ENCODE measurements at places on chromosomes 12 and 14.
A peak's percentile ranks its signal among the peaks of the same experiment; 100 is the strongest.

DNA sequence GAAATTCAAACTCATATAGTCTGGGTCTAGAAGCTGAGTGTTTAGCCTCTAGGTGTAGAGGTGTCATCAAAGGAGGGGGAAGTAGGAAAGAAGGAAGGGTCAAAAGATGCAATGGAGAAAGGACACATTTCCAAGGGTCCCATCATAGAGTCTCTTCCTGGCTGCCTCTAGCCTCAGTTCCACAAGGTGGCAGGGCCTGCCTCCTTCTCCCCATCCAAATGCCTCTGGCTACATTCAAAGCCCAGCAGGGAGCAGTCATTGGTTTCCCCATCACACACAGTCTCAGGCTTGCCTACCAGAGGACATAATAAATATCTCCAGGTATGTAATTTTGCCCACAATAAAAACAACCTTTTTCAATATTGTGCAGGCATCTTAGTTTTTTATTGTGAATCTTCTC, 2.1 kb upstream of the CCT2 start:
- DNase-seq, result no peak

- no peak for DNase-seq
These were observed 13.8 kb downstream of the MTHFD1 start for GRCh38 chr14:64401949-64402348.

GRCh38 chr12:2334689-2335088, 281.9 kb downstream of the CACNA1C start:
- no peak for DNase-seq

DNA sequence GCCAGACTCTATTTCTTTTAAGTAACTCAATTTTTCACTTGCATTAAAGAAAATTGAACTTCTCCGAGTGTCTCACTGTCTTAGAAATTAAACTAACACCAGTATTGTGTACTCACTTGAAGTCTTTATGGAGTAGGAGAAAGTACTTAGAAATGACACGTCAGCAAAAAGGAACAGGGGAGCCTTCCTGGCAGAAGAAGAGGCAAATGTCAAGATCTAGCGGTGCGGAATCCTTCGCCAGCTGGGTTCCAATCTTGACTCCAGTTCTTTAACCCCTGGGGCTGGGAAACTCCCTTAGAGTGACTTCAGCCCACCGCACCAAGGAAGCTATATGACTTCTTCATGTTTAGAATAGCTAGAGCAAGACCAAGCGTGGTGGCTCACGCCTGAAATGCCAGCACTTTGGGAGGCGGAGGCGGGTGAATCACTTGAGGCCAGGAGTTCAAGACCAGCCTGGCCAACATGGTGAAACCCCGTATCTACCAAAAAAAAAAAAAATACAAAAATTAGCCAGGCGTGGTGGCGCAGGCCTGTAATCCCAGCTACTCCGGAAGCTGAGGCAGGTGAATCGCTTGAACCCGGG, 34.4 kb downstream of the WBP11 start:
- DNase-seq, result no peak

DNA sequence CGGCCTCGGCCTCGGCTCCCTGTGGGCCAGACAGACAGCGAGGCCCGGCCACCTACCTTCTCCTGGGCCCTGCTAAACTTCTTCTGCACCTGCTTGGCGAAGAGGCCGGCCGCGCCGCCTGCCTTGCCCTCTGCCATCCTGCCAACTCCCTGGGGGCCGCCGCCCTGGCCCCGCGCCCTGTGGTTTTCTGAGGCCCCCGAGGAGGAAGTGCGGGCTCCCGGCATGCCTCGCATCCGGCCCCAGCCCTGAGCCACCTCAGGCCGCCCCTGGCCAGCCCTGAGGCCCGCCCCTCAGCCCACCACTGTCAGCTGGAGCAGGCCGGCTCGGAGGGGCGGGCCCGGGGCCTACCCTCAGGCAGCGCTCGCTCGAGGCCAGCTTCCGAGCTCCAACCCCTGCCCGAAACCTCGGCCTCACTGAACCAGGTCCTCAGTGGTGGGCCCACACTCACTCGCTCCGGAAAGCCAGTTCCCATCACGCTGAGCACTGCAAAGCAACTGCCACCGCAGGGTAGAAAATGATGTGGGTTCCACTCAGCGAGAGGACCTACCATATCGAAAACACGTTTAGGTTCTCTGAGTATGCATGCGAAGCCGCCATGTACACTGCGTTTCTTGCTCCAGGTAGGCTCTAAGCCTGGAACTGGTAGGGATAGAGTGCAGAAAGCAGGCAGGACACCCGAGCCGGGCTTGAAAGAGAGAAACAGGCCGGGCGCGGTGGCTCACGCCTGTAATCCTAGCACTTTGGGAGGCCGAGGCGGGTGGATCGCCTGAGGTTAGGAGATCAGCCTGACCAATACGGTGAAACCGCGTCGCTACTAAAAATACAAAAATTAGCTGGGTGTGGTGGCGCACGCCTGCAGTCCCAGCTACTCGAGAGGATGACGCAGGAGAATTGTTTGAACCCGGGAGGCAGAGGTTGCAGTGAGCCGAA, at the start of gene BIN2:
Gene BIN2, minus strand, starts transcription at position 209 of the 930 bp plus-strand sequence. Its CDS starts 72 bp downstream, at position 137.
- DNase-seq, result no peak

GRCh38 chr12:67193704-67194103, 75.5 kb upstream of the CAND1 start:
- no peak for DNase-seq

DNA sequence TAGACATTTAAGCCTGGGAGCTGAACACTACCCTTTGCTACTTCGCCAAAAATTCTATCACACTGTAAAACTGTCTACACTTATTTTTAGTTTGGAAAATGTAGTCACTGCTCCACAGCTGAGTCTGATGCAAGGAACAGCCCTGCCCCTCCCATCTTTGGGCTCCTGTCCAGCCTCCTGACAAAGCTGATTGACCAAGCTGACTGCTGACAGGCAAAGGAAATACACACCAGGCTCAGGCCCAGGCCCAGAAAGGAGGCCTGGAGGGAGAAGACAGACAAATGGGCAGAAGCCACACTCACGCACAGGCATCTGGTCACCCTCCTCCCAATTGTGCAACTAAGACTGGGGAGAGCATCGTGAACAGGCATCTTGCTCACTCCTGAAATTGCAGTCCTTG, 55.3 kb downstream of the ISCA2 start:
- DNase-seq, result no peak

GRCh38 chr12:26878661-26879119, 45.7 kb upstream of the ITPR2 start:
- peak; percentile 37 for DNase-seq

DNA sequence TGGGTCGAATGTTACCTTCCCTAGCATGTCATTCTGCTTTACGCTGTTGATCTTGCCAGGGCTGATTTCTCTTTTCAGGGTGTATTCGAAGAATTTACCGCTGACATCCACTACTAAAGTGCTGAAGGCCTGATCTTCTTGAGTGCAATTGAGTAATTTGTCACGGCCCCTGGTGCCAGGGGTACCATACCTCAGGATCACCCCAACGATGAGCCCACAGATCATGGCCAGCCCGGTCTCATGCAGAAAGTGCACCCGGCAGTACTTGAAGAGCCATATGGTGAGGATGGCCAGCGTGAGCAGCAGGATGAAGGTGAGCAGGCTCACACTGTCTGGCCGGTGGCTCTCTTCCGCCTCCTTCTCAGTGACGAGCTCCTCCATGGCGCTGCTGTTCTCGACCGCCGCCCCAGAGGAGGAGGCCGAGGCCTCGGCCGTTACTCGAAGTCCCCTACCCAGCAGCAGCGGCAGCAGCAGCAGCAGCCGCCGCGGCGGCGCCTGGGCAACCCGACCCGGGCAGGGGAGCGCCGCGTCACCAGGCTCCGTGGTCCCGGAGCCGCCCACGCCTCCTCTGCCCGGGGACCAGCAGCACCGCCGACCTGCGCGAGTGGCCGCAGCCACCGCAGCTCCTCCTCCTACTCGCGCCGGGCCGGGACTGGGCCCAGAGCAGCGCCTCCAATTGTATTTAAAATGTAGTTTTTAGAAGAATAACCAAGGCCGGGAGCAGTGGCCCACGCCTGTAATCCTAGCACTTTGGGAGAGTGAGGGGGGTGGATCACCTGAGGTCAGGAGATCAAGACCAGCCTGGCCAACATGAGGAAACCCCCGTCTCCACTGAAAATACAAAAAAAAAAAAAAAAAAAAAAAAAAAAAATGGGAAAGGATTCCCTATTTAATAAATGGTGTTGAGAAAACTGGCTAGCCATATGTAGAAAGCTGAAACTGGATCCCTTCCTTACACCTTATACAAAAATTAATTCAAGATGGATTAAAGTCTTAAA, 58.5 kb upstream of the TMPO start:
- no peak for DNase-seq

GRCh38 chr12:112191840-112192321, 66.5 kb downstream of the TRAFD1 start:
- DNase-seq, result no peak

GRCh38 chr12:96878704-96879103, 28.4 kb upstream of the NEDD1 start:
- DNase-seq, result no peak

DNA sequence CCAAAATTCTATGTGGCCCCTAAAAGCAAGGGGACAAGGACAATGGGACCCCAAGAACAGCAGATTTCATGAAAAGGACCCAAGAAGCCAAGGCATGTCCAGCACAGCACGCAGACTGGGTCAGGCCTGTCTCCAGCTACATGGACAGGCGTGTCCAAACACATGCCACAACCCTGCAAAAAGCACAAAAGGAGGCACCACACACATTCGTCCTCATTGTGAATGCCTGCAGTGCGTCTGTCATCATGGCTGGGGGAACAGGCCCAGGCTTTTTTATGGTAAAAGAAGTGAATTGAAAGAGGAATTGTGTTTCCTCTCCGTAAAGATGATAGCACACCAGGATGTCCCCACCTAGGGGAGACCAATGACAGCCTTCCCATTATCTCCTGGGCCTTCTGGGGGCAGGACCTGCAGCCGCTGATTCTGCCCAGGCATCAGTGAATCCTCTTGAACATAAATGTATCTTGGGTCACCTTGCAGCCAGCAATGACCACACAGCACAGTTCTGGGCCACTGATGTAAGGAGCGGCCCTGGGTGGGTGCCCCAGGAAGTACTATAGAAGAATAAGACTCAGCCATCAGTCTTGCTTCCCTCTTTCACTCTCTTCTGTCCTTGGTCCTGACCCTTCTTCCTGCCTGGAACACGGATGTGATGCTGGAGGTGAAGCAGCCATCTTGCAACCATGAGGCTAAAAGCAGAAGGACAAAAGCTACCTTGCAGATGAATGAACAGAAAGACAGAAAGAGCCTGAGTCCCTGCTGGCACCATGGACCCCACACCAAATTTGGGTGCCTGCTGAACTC, 29.8 kb upstream of the C14orf180 start:
- DNase-seq, result no peak

- DNase-seq, result no peak
These were observed 43.2 kb downstream of the CALM1 start for GRCh38 chr14:90440021-90440451.

DNA sequence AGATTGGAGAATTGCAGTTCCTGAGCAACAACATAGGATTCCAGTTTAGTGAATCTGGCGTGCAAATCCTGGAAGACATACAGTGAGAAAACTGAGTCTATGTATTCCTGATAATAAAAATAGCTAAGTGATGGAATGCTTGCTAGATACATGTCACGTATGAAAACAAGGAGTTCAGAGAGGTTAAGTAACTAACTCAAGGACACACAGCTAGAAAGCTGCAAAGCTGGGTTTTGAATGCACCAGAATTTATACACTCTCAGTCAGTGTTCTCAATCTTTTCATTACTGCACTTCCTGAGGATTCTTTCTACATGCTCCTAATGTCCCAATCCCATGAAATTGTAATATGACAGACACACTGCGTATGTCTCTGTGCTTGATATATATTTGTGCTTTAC, 35.3 kb downstream of the TBX3 start:
- DNase-seq, result no peak

DNA sequence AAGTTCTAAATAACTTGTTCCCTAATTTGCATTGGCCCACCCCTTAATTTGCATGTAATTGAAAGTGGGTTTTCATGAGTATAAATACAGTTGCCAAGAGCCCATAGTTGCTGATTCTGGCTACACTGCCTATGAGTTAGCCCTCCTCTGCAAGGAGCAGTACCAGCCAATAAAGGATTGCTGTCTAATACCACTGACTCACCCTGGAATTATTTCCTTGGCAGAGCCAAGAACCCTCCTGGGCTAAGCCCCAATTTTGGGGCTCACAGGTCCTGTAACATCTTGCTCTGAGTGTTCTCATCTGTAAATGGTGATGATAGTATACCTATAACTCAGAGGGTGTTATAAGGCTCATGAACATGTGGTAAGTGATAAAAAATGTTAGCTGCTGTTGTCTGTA, 6.8 kb downstream of the TTC8 start:
- DNase-seq, result no peak

DNA sequence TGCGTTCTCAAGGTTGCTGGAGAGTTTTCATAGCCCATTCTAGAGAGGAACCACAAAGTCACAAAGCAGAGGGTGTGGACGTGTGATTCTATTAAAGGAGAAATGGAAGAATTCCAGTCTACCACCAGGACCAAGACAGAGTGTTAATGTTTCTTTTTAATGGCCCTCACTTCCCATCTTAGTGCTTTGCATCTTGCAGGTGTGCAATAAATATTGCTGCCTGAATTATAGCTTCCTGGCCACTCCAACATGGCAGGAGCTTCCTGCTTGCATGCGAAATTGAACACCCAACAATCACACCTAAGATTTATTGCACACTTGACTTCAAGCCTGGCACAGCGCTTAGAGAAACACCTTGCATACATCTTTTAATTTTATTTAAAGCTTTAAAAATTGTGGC, 22.4 kb upstream of the PPP1CC start:
- DNase-seq, result no peak

DNA sequence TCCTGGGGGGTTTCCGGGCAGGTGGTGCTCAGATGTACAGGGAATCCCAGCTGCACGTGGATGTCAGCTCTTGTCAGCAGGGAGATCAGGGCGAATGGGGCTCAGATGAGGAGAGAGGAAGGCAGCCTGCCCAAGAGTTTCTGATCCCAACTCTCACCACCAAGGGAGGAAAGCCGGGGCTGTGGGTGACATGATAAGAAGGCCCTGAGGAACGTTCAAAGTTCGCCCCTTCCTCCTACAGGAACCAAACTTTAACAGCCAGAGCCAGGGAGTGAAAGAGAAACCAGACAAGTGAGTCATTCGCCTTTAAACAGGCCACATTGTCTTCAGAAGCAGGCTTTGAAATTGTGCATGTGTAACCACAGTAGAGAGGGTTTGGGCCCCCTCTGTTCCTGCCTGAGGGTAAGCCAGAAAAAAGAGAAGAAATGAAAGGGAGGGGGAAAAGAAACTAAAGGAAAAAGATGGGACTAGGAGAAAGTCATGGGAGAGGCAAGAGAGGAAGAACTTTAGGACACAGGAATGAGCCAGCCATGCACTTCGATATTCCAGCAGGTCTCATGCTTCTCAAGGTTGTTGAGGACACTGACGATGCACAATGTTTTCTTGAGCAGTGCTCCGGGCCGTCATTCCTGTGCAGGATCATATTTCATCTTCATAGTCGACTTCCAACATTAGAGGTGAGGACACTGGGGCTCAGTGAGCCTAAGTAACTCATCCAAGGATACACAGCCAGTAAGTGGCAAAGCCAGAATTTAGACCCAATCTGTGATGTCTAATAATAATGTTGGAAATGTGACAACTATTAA, 691.4 kb upstream of the TBX3 start:
- no peak for DNase-seq

Data from NCI-H2081 treated with DMSO at 0.1 percent for 48 hours (cell line).